ENCODE measurements at places on chromosomes 1 and 21.

DNA sequence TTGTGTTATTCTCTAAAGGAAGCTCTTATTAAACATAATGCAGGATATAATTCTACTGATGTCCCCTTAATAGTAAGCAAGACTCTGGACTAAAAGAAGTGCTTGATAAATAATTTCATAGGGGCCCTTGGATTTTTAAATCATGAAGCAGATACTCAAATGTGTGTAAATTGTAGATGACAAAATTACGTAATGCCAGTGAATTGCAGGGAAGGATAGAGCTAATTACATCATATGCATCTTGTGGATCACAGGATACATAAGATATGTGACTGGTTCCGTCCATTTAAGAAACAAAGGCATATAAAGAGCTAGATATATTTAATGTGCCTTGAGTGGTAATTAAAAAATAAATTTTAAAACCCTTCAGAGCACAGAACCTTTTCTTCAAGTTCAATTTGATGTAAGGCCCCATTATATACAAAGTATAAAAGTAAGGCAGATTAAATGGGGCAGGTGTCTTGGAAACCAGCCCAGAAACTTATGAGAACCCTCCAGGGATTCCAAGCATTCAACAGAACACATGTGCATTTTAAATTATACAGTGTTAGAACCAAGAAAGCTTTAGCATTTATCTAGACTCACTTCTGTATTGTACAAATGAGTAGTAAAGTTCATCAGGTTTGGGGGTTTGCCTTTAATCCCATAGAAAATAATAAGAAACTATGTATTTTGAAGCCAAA is 190.4 kb downstream of the NCAM2 start:
- peak; percentile 82 for DNase-seq

DNA sequence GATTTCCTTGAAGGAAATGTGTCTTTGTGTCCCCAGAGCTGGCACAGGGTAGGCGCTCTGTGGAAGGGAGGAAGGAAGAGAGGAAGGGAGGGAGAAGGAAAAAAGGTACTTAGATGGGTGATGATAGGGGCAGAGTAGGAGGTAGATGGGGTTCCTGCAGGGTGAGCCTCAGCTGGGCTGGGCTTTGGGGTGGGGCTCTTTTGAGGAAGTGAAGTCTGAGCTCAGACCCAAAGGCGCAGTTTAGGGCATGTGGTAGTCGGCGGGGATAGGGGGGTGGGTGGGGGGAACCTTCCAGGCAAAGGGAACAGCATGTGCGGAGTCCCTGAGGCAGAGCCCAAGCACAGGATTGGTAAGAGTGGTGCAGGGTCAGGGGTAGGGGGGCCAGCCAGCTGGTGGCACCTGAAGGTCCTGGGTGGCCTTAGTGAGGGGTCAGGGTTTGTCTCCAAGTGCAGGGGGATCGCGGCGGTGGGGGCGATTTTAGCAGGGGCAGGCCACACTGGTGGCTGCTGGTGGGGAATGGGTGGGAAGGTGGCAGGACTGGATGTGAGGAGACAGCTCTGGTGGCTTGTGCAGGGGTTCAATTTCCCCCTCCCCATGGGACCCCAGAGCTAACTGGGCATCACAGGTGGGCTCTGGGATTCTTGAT is 8.4 kb upstream of the HTR6 start:
- no peak for DNase-seq

GRCh38 chr1:35539073-35539823 is 18.0 kb downstream of the KIAA0319L start:
- DNase-seq = no peak

- DNase-seq = no peak
Measured at GRCh38 chr1:5691795-5692509, 300.3 kb downstream of the NPHP4 start.

GRCh38 chr1:1020000-1020404 is at the start of gene AGRN:
Gene AGRN (plus strand): TSS chr1:1020120. CDS start chr1:1020173, 53 bp downstream.
- no peak for DNase-seq

DNA sequence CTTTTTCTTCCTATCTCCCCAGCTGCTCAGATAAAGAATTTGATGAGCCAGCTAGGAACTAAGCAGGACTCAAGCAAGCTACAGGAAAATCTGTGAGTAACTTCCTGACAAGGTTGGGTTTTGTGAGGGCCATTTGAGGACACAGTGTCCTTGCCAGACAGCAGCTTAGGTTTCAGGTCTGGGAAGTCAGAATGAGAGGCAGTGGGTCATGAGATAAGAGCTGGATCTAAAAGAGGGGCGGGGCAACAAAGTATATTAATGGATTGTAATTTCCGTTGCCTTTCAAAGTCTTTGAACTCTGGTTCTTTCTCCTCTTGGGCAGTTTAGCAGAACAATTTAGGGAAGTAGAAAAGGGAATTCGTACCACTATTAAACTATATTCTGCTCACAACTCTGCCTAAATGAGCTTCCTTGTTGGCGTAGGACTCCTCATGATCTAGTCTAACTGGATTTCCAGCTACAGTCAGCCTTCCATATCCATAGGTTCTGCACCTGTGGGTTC is 16.6 kb downstream of the STX12 start:
- DNase-seq = no peak

DNA sequence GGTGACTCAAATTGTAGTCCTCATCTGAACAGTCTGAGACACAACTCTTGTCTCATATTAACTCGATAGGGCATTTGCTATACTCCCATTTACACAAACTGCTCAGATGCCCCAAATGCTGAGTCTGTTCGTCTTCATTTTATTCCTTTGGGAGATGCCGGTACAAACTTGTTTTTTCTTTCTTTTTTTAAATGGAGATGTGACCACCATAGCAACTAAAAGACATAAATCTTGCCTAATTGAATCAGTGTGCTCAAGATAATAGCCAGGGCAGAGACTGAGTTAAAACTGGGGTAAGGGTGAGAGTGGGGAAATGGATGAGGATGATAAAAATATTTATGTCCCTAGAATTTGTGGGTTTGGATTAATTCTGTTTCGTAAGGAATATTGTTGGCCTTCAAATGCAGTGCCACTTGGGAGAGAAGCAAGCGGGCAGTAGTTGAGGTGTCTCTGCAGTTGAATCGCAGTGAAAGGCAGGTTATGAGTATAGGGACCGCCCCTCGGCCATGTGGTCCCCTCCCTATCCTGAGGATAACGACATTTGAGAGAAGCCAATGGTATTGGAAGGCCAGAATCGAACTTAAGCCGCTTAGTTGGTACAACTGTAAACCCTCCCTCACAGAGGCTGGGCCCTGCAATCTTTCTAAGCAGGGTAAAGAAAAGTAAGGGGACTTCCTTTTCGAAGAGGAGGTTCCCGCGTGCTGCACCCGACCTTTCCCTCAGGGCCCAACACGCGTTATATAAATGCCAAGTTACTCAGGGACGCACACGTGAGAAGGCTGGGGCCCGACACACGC is 859 bp upstream of the LRRC8B start:
- DNase-seq = peak; percentile 78

DNA sequence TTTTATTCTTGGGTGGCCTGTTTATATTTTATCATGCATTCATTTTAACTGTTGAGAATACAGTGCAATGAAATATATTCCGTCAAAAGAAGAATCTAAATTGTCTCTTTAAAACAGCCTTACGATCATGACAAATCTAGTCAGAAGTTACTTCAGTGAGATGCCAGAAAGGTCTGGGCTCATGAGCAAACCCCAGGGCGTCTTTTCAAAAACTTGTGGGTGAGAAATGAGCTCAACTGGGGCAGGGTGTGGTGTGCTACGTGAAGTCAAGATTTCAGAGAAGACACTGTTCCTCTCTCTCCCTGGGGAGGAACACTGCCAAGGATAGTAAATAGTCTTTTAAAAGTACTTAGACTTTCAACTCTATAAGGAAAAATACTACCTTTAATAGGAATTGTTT is 13.4 kb upstream of the UAP1 start:
- no peak for DNase-seq

DNA sequence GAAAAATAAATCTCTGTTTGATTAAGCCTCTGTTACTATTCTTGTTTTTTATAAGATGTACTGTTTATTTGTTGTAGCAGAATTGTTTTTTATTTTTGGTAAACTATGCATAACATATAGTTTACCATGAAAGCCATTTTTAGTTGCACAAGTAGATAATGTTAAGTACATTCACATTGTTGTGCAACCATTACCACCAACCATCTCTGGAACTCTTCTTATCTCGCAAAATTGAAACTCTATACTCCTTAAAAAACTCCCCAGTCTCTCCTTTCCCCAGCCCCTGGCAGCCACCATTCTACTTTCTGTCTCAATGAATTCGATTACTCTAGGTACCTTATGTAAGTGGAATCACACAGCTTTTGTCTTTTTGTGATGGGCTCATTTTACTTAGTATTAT is 27.4 kb upstream of the UHMK1 start:
- no peak for DNase-seq

DNA sequence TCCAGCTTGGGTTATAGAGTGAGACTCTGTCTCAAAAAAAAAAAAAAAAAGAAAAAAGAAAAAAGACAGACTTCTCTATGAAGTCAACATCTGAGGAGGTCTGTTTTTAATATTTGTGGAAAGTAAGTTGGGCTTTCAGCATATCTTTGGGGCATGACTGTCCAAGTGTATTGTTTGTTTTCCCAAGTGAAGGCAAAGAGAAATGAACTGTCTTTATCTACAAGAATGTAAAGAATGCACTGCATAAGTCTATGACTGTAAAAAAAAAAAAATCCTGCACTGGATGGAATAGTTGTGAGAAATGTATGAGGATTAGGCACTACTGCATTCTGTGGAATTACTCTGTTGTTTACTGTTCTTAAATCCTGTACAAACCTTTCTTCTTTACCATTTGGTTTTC is 45.6 kb upstream of the TMEM61 start:
- DNase-seq = no peak

DNA sequence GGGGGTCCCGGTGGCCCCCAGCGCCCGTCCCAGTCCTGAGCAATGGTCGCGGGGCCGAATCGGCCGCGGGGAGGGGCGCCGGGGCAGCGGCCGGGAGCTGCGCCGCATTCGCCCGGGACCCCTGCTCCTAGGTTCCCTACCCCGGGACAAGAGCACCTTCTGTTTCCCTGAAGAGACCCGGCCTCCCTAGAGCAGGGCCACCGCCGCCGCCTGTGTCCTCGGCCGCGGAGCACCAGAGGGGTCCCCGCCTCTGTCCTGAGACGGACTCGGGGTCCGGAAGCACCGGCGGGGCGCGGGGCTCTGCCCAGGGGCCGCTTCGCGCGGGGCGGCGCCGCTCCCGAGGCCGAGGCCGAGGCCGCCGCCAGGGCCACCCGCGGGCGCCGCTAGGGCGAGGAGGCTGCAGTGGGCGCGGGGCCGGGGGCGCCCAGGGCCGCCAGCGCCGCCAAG is 157.9 kb downstream of the CASZ1 start:
- no peak for DNase-seq

DNA sequence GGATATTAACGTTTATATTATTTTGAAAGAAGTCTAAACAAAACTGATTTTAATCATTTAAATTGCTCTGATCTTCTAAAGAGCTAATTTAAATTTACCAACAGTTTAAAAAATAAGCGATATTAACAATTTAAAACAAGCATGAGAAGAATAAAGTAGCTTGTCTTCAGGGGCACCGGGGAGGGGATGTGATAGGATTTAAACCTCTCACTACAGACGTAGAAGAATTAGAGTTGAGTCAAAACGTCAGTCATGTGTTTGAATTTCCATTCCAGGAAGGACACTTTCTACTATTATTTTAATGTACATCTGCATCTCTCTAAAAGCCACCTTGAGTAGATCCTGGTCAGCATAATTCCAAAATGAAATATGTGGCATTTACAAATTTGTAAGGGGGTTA is 58.2 kb upstream of the TPTE start:
- DNase-seq = no peak

GRCh38 chr21:41584603-41585176 is 76.7 kb upstream of the TMPRSS2 start:
- DNase-seq = no peak

GRCh38 chr1:65412984-65413375 is 7.5 kb upstream of the LEPR start:
- no peak for DNase-seq

GRCh38 chr1:32232558-32233304 is 10.5 kb downstream of the EIF3I start:
- DNase-seq = peak; percentile 49

DNA sequence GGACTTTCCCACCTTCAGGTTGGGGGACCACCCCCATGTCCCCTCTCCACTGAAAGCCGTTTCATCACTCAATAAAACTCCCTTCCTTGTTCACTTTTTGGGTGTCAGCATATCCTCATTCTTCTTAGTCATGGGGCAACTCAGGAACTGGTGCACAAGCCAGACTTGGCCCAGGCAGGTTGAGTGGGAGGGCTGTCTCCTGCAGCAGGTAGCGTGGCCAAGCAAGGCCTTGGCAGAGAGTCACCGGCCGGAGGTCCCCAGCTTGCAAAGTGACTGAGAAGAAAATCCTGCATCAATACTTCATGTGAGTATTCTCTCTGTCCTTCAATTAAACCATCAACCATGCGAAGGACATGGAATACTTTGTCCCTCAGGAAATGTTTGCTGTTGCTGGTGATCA is 148.9 kb downstream of the RHOU start:
- DNase-seq = no peak

- no peak for DNase-seq
Measured at GRCh38 chr1:184685116-184685515, 69.5 kb downstream of the EDEM3 start.

DNA sequence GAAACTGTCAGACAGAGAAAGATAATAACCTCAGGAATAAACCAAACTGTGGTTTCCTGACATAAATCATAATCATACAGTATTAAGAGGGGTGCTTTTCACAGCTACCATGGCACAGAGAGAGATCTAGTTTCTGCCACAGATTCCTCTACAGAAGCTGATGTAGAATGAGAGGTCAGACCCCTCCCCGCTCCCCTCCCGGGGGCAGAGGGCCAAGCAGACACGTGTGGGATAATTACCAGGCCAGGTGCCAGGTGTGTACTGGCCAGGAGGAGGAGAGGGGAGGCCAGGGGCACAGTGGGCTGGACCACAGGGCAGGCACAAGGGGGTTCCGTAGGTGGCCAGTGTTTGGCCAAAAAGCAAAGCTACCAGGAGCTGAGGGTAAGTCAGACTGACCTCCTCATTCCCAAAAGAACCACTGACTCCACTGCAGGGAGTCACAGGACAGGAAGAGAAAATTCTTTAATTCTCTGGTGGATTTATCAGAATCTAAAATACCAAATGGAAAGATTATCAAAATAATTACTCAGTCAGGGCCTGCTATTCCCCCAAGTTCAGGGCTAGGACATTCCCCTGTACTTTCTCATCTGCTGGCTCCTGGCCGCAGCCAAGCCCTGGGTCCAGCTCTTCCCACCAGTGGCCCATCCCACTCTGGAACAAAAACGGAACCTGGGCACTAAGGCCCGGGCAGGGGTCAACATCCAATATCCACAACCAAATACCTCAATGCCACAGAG is 30.0 kb downstream of the C2CD2 start:
- DNase-seq = no peak
